Activated CD8-positive, alpha-beta T cell treated with anti-CD3 and anti-CD28 coated beads, Interleukin-2, amount 10 ng/mL, durations not matched to agents 7 days and 5 days (primary cell): ENCODE measurements at places on chromosomes 5 and 9. TPM values are rescaled to one million over a fixed set of nuclear protein-coding genes. Genes with fewer than 3 reads are reported as not detected.

GRCh38 chr9:34744295-34745221 lies 34.6 kb upstream of the CCL21 start:
- no peak for DNase-seq

DNA sequence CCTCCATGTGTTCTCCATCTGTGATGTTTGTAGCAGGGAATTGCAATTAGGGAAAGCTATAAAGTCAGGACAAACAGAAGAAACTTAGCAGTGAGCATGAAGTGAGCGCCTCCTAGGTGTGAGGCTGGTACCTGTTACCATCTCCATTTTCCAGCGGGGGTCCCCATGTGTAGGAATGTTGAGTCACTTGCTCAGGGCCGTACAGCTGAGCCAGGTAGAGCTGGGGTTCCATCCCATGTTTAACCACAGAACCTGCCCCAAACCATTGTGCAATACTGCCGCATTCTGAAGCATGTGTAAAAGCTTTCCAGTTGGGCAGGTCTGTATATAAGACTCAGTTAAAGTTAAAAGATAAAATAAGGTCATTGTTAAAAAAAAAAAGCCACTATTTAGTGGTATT lies 62.7 kb downstream of the NDFIP1 start:
- DNase-seq, result no peak

The COL5A1 gene
- 0.08 TPM for total RNA-seq

DNA sequence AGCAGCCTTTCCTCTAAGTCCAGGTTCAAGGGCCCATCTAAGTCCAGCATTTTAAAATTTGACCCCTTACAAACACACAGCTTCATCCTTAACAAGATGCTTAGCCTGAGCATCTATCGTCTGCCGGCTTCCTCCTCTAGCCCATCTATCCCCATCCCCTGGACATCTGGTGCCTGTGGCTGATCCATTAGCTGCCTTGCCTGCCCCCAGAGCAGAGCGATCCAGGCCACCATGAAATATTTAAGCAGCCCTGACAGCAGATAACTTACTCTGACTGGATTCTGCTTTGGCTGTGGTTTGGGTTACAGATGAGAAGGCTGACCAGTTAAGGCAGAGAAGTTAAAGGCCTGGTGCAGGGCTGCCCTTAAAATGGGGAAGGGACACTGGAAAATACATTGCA lies 30.9 kb upstream of the CPEB4 start:
- DNase-seq, result no peak

GRCh38 chr9:98096091-98096490 lies 22.9 kb downstream of the TRIM14 start:
- no peak for DNase-seq

DNA sequence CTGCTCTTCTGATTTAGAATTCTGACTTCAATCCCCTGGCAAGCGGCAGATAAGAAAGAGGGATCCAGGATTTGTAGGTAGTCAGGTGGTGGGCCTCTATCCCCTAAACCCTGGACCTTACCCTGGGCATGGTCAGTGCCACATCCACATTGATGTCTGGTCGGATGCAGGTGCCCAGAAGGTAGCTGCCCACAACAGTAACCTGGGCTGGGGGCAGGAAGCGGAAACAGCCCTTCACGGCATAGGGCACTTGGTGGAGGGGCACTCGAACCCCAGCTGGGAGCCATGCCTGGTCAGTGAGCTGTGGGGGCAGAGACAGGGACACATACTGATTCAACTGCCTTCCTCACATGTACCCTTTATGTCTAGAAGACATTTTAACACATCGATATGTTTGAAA lies 3.8 kb downstream of the NOL6 start:
- DNase-seq, result no peak

DNA sequence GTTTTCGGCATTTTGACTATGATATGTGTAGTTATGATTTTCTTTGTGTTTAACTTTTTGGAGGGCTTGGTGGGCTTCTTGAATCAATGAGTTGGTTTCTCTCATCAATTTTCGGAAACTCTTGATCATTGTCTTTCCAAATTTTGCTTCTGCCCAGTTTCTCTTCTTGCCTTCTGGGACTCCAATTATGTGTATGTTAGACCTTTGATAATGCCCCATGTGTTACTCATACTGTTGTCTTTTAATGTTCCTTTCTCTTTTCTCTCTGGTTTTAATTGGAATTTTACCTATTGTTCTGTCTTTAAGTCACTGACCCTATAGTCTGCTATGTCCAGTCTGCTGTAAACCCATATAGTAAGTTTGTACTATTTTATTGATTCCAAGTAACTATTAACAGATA lies 41.5 kb downstream of the KCNIP1 start:
- DNase-seq, result no peak
